Right kidney (tissue), 9 donors: ENCODE measurements at places on chromosomes 7 and 10.

GRCh38 chr10:128950159-128950915 lies 516.7 kb upstream of the MGMT start:
- peak; percentile 25 for DNase-seq

GRCh38 chr10:89029181-89029580 lies 38.6 kb downstream of the FAS start:
- no peak for DNase-seq

GRCh38 chr7:46852795-46853194 lies 729.1 kb downstream of the TNS3 start:
- no peak for DNase-seq

DNA sequence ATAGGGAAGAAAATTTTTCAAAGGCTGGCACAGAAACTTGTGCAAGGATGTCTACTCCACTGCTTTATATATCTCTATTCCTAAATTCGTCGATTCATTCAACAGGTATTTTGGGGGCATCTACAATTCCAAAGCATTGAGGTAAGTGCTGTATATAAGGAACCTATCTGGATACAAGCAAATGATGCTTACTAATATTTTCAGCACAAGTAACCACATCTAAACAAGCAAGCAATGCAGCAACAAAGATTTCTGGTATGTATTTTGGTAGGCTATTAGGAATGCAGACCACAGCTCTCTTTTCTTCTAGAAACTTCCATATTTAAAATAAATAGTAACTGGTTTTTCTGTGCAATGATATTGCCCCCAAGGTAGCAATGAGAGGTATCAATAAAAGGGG lies 183.9 kb downstream of the SGMS1 start:
- DNase-seq: no peak

GRCh38 chr7:113113912-113114311 lies 4.4 kb downstream of the SMIM30 start:
- no peak for DNase-seq

GRCh38 chr7:4702961-4703512 lies 20.9 kb downstream of the FOXK1 start:
- DNase-seq: no peak

DNA sequence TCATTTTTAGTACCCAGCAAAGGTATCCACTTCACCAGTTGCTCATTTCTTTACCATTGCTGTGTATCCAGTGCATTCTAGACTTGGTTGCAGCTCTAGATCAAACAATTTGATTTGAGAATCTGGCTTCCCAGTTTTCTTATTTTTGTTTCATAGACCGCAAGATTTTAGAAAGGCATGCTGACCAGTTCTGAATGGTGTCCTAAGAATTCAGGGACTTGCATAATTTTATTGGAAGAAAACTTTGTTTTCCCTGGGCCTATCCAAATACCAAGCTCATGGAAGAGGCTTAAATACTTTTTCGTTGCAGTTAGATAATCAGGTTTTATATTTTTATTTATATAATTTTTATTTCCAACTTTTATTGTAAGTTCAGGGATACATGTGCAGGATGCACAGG lies 58.3 kb downstream of the BICC1 start:
- no peak for DNase-seq

DNA sequence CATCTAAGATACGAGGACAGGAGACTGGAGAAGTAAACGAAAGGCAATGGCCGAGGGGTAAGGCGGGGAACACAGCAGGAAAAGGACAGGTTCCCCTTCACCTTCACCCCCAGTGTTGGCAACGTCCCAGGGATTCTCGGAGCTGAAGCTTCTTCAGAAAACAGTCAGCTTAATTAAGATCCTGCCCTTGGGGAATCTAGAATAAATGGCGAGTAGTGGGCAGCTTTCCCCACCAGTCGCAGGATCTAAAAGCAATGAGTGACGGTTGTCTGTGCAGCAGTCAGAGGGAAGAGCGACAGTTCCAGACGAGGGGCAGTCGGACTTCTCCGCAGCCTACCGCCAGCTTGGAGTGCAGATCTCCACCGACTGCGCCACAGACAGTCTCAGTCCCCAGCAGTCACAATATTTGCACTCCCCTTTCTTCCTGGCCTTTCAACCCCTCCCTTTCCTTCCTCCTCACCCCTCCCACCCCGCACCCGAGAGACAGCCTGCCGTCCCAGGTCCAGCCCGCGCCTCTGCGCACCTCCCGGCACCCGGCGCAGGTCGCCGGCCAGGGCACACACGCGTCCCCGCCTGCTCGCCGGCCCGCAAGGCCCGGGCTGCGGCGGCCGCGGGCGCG lies 10.9 kb upstream of the SP8 start:
- DNase-seq: peak; percentile 70

GRCh38 chr7:110669410-110669809 lies 421.5 kb upstream of the LRRN3 start:
- DNase-seq: no peak

DNA sequence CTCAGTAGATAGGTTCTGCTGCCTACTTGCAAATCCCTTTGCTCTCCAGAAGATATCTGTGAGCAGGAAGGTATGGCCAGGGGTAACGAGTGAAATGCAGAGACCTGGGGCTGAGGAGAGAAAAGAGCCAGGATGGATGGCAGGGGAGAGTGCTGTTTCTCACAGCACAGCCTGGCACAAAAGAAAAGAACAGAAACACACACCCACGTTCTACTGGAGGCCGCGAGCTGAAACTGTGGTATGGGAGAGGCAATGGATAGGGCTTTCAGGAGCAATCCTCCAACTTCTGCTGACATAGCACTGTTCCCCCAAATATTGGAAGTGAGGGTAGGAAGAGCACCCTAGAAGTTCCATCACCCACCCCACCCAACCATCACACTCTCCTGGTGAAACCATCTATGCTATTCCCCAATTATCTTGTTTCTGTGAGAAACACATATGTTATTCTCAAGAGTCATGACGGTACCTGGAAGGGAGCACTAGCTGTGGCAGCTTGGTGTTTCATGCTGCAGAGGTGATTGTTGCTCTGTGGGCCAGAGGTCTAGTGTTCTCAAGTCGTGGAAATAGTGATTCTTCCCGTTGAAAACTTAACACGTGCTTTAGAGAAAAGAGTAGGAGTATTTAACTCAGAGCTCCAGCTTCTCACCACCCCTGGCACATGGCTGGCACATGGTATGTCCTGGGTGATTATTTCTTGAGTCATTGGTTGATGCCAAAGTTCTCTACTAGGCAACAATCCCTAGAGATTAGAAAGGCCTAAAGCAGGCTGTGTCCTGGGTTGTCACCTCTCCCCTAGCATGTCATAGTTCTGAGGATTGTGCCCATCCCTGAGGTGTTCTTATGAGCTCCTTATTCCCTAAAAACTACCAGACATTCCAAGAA lies 198.3 kb downstream of the PLXNA4 start:
- no peak for DNase-seq

- no peak for DNase-seq
Observed at GRCh38 chr7:34734771-34735170, 76.8 kb downstream of the NPSR1 start.

GRCh38 chr10:121556918-121557573 lies 41.2 kb downstream of the FGFR2 start:
- DNase-seq: no peak

- no peak for DNase-seq
Observed at GRCh38 chr10:119333146-119333792, 125.9 kb downstream of the GRK5 start.

GRCh38 chr7:957418-958220 lies 3.1 kb upstream of the ADAP1 start:
- DNase-seq: no peak

DNA sequence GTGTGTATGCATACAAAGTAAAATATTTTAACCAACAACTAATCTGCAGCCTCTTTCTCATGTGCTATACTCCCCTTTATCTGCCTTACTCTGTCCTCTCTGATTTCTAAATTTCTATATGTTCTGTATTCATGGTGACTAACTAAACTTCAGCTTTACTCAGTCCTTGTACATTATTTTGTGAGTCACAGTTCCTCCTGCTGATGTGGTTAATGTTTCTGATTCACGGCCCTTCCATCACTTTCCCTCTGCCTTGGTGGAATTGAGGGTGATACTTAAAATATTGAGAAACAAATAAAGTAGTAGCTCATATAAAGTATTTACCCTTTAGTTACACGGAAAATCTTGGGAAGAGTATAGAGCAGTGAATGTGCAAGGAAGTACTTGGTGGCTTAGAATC lies 899.1 kb upstream of the ZWINT start:
- no peak for DNase-seq
